ENCODE measurements at places on chromosomes 1 and 21.

GRCh38 chr21:26115305-26115704 lies 55.3 kb downstream of the APP start:
- no peak for DNase-seq

- no peak for DNase-seq
Measured at GRCh38 chr1:186768906-186769305, 59.8 kb upstream of the PLA2G4A start.

DNA sequence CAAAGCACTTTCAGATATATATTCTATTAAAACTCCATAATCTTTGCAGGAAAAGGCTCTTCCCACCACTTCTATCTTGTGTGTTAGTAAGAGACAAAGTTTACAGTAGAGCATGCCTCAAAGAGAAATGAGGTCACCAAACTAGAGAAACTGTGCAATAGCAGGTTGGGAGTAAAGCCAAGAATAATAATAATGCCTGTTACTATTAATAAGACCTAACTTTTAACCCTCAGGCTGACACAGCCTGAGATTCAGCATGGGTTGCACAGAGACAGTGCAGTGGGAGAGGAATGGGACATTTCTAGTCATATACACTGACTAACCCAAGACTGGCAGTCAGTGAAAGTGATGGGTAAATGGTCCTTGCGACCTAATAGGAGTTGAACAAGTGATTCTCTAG lies 320.2 kb upstream of the NFIA start:
- no peak for DNase-seq

GRCh38 chr1:76390456-76390855 lies 315.9 kb downstream of the ST6GALNAC3 start:
- DNase-seq: no peak

GRCh38 chr1:17615157-17615556 lies 75.7 kb downstream of the ARHGEF10L start:
- DNase-seq: no peak

GRCh38 chr1:164928232-164928812 lies 369.3 kb downstream of the PBX1 start:
- DNase-seq: no peak

- no peak for DNase-seq
Measured at GRCh38 chr1:40094466-40095110, 2.5 kb downstream of the PPT1 start.

- no peak for DNase-seq
Measured at GRCh38 chr21:43958364-43959158, 53.5 kb upstream of the TRAPPC10 start.

- DNase-seq: no peak
Measured at GRCh38 chr1:153343811-153344717, 4.6 kb downstream of the PGLYRP4 start.

GRCh38 chr1:234960722-234961455 lies 167.7 kb downstream of the TOMM20 start:
- no peak for DNase-seq
